ENCODE measurements at places on chromosomes 12 and 14.
A peak's percentile ranks its signal among the peaks of the same experiment; 100 is the strongest.

DNA sequence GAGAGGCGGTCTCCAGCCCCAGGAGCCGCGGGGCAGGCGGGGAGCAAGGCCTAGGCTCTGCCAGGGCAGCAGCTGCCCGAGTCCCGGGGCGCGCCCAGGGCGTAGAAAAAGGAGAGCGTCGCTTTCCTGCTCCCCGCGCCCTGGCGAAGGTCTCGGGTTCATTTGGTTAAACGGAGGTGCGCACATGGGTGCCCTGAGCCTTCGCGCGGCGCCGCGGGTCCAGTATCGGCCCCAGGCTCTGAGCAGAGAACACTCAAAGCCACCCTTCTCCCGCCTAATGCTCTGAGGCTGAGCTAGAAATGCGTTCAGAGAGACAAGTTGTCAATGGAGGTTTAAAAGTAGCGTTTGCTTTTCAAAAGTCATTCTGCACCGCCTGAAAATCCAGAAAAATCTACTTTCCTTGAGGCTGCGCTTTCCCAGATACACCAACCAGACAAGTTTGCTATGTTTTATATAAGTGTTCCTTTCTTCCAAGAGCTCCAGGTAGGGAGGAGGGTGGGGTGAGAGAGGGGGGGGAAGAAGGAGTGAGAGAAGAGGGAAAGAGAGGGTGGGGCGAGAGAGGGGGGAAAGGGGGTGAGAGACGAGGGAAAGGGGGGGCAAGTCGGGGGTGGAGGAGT is 1.5 kb downstream of the TMEM132C start:
- DNase-seq = peak; percentile 40

- no peak for DNase-seq
Measured at GRCh38 chr12:10811883-10812536, 2.0 kb upstream of the TAS2R9 start.

DNA sequence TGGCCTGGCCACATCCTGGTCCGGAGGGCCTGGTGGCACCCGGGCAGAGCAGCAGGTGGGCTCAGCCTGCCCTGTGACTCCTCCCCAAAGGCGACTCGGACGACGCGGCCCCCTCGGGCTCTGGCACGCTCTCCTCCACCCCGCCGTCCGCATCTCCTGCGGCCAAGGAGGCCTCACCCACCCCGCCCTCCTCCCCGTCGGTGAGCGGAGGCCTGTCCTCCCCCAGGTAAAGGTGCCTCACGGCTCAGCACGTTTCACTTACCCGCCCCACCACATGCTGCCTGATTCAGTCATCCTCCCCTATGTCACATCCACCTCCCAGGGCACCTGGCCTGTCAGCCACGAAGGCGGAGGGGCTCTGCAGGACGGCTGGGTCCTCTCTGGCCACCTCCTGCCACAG is 6.8 kb upstream of the TEX22 start:
- no peak for DNase-seq

DNA sequence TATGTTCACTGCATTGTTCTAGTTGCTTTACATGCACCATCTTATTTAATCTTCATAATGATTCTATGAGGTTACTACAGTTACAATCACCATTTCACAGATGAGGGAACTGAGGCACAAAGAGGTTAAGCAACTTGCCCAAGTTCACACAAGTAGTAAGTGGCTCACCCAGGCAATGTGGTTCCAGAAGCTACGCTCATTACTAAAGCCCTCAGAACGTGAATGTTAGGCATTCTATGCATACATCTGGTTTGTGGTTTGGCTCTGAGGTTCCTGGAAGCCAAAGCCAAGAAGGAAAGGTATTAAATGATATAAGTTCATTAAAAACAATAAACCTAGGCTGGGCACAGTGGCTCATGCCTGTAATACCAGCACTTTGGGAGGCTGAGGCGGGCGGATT is 14.4 kb upstream of the VRTN start:
- no peak for DNase-seq

DNA sequence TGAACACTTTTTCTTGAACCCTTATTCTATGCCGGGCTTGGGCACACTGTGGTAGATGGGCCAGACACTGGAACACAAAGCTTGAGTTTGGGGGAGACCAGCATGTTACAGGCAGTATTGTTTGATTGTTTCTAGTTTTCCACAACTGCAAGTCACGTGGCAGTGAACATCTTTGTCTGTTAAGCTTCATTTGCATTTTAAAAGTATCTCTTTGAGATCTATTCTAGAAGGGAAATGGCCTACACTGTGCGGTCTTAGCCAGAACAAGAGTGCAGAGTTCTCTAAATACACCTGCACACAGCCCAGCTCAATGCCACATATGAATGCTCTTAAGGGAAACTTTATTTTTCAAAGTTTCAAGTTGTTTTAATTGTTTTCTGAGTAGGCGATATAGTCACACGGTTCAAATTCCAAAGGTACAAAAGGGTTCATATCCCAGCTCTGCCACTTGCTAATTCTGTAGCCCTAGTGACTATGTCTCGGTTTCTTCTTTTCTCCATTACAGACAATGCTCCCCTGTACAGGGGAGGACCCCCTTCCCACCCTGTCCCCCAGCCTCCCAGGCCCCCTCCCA is 24.9 kb downstream of the RIN3 start:
- no peak for DNase-seq

DNA sequence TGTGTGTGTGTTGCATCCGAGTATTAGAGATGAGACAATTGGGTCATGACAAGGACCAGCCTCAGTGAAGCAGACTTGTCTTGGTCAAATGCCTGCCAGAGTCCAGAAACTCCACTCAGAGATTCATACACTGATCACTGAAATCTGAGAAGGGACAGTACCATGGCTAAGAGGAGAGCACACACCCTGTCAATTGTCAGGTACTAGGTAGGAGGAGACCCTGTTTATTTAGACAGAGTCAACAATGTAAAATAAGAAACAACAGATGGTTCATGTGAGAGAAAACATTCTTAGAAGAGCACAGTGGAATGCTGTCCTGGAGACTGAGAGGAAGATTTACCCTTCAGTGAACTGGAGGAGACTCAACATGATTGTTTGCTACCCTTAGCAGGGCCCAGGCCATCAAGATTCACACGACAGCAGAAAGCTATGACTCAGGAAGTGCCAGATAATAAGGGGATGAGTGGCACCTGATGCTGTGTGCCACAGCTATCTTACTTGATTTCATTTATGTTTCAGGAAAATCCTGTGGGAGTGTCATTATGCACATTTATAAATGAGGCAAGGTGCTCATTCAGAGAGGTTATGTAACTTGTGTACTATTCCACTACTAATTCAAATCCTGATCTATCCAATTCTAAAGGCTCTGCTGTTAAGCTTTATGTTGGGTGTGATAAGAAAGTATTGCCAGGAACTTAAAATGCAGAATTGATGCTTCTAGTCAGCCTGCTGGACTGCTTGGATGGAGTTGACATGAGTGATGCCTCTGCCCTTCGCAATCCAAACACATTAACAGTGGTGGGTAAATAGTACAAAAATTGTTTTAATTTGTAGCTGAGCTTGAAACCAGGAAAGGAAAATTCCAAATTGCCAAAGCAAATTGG is 136.6 kb upstream of the NEDD1 start:
- DNase-seq = no peak

GRCh38 chr14:92382677-92383076 is 59.7 kb downstream of the SLC24A4 start:
- no peak for DNase-seq

- DNase-seq = no peak
Measured at GRCh38 chr12:26632756-26633155, 200.2 kb downstream of the ITPR2 start.

DNA sequence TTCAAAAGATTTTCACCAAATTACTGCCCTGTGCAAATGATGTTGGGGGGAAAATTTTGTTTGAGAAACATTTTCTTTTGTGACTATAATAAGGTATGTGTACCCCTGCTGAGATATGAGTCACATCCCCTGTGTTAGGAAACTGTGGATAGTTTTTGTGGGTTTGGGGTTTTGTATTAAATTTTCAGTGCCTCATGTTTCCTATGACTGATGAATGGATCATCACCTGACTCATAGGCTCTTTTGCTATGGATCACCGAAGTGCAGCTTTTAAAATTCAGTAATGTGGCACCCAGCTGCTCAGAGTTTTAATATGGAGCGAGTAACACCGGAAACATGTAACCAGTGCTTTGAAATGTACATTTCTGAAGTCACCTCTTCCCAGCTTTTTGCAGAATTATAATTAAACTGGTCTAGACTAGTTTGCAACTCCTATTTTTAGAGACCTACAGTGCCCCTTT is 167.4 kb upstream of the HMGA2 start:
- DNase-seq = no peak

DNA sequence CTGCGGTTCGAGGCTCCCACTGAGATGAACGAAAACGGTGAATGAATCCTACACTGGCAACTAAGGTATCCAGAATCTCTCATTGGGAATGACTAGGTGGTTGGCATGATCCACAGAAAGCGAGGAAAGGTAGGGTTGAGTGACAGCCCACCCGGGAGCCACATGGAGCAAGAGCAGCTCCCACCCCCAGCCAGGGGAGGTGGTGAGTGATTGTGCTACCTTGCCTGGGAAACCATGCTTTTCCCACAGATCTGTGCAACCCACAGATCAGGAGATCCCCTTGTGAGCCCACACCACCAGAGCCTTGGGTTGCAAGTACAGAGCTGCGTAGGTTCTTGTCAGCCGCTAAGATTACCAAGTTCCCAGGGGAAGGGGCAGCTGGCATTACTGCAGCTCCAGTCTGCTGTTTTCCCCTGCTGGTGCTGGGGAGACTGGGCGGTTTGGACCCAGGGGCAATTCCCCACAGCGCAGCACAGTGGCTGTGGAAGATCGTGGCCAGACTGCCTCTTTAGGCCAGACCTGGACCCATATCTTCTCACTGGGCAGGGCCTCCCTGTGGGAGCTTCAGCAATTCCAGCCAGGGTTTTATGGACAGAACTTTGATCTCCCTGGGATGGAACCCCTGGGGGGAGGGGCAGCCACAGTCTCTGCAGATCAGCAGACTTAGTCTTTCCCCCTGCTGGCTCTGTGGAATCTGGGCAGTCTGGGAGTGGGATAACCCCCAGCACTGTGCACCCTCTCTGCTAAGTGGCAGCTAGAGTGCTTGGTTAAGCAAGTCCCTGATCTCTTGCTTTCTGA is 44.6 kb upstream of the PPP4R3A start:
- no peak for DNase-seq

DNA sequence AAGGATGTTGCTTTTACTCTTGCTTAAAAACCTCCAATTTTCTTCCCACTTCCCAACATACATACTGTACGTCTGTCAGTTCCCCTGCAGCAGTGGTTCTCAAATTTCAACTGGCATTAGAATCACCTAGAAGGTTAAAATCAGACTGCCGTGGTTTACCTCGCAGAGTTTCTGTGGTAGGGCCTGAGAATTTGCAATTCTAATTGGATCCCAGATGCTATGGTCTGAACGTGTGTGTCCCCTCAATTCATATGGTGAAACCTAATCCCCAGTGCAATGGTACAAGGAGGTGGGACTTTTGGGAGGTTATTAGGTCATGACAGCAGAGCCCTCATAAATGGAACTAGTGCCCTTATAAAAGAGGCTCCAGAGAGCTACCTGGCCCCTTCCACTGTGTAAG is 226.9 kb downstream of the CRADD start:
- no peak for DNase-seq

DNA sequence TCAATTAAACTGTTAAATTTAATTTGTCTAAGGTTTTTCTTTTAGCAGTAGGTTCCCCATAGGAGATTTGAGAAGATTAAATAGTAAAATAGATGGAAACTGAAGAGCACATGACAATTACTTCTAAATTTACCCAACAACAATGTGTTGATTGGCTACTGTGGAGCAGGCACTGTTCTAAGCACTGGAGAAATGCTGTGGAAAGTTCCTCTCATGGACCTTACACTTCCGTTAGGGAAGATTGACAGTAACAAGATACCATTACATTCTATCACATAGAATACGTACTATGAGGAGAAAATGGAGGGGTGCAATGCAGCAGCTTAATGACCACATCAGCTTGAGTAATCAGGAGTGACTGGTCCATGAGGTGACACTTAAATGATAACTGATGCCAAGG is 8.1 kb upstream of the STAB2 start:
- no peak for DNase-seq

DNA sequence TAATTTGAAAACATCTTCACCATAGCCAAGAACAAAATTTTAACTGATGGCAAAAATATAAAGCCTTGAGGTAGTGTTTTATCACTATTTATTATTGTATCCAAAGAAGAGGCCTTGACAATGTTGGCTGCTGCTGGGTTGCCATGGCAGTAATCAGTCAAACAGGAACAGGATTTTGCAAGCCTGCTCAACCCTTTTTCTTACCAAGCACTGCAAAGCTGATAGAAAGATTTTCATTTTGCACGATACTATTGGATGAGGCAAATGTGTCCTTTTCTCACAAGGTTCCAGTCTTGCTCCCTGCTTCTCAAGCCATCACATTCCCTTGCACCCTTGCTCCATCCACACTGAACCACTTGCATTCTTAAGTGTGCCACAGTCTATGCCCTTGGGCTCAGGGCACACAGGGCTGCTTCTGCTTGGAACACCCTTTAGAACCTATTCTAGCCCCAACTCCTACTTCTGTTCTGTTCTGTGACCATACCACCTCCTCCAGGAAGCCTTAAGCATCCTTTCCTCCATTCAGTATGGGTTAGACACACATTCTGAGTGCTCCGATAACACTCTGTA is 76.5 kb upstream of the AMIGO2 start:
- DNase-seq = no peak

DNA sequence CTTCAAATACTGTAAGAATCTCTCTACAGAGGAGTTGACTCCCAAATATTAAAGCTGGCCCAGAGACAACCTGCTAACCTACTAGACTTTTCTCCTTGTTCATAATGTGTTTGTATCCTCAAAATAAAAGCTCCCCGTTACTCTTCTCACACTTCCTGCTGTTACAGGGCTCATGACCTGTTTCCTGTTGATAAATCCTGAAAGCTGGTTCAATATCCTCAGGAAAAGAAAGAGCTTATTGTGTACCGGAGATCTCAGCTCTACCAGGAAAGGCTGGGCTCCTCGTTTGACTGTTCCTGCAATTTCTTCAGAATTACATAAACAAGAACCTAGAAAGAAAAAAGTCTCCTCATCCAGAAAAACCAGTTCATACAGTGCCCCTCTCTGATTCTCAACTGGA is 30.8 kb downstream of the CLEC1A start:
- no peak for DNase-seq

DNA sequence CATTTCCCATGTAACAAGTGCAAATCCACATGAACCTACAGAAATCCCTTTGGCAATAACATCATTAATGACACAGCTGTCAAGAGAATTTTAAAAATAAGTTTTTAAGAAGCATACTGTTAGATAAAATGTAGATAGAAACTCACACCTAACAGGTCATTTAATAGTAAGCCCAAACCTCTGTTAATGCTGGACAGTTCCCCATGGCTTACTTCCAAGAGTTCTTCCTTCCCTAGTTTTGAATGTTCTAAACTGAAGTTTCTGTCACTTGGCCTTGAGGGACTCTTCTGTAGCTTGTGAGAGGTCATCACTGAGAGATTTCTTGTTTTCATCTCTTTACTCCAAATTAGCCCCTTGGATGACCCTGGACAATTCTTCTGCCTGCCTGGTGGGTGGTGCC is 22.7 kb downstream of the OTX2 start:
- DNase-seq = no peak

- no peak for DNase-seq
Measured at GRCh38 chr12:6840761-6841515, at the start of gene GNB3. Gene GNB3 (plus strand): TSS chr12:6840925. CDS start chr12:6841288, 363 bp downstream.

Data from SK-N-SH (cell line).